ENCODE measurements at places on chromosomes 3 and 15.

DNA sequence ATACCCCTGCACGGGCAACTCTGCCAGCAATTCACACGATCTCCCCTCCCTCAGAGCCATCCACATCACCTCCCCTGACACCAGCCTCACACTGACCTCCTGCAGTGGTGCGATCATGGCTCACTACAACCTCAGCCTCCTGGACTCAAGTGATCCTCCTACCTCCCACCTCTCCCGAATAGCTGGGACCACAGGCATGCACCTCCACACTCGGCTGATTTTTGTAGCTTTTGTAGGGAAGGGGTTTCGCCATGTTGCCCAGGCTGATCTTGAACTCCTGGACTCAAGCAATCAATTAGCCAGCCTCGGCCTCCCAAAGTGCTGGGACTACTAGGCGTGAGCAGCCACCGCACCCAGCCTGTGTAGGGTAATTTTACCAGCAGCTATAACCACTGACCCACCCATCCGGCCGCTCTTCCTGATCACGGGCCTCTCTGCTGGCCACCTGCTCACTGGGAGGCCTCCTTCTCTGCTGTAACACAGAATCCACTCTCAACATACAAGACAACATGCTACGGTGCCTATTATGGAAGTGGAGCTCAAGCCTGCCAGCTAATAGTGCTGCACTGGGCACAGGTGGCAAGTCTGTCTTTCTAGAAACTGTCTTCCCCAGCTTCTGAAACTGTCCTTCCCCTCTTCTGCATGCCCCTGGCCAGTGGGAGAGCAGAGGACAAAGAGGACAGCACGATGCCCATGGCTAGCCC is 4.6 kb downstream of the GP9 start:
- DNase-seq: no peak

DNA sequence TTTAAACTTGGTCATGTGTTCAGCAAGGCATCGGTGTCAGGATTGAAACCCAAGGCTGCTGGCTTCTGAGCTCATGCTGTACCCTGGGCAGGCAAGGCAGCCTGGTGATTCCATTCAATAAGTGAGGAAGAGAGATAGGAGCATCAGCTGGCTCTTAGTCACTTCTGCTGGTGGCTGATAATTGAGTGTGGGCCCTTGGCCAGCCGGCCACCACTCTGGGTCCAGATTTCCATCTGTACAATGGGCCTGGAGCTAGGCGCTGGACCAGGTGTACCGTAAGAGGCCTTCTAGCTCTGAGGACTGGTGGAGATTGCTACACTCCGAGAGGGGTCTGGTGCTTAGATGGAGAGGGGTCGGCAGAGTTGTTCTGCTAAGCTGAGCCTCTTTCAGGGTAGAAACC is 4.3 kb downstream of the CD276 start:
- DNase-seq: no peak

DNA sequence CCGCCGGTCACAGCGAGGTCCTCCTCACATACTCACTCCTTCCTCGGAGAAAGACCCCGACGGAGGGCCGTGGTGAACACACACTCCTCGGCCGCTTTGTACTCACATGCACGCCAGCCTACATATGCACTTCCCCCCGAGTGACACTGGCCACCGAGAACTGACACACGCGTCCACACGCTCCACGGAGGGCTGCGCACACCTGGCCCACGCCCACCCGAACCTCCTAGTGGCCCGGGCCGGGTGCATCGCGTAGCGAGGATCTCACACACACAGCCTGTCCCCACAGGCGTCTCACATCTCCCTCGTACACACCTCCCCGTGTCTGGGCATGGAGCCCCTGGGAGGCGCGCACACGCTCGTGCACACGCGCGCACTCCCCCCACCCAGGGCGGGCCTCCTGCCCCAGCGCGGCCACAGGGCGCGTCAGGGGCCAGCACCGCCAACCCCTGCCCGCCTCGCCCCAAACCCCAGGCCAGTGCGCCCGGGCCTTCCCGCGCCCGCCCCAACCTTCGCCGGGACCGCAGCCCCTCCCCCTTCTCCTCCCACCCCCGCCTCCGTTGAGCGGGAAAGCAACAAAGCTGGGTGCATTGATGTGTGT is 411 bp upstream of the C3orf70 start:
- DNase-seq: peak; percentile 52

DNA sequence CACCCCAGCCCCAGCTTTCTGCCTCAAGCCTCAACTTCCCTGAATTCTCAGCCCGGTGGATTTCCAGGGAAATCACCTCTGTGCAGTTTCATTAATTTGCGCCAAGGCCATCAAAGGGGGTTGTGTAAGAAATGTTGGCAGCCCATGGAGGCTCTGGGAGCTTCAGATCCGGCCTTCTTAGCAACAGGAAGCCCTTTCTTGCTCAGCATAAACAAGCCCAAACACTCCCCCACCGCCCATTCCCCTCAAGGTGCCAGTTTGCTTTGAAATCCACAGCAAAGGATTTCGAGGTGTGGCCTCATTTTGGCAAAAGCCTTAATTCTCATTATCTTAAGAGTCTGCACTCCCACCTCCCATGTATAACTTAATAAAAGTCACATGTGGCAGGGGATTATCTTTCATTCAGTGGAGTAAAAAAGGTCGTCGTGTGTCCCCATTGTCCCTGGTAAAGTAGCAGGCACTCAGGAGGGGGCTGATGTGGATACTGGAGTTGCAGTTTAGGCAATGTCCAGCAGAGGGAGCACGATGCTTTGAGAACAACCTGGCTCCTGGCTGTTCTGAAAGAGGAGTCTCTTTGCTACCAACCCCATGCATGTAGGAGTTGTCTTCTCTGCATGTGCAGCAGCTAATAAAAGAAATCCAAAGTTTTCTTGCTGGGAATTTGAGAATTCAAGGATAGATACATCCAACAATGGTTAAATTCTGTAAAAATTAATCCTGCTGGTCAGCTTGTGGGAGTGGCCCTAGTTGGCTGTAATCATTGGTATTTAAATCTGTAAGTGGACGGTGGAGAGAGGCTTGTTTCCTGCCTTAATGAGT is 39.5 kb downstream of the EBLN2 start:
- DNase-seq: peak; percentile 67

DNA sequence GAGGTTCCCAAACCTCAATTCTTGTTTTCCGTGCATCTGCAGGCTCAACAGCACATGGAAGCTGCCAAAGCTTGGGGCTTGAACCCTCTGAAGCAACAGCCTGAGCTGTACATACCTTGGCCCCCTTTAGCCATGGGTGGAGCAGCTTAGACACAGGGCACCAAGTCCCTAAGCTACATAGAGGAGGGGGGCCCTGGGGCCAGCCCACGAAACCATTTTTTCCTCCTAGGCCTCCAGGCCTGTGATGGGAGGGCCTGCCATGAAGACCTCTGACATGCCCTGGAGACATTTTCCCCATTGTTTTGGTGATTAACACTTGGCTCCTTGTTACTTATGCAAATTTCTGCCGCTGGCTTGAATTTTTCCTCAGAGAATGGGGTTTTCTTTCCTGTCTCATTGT is 24.6 kb downstream of the SRP14 start:
- DNase-seq: no peak

DNA sequence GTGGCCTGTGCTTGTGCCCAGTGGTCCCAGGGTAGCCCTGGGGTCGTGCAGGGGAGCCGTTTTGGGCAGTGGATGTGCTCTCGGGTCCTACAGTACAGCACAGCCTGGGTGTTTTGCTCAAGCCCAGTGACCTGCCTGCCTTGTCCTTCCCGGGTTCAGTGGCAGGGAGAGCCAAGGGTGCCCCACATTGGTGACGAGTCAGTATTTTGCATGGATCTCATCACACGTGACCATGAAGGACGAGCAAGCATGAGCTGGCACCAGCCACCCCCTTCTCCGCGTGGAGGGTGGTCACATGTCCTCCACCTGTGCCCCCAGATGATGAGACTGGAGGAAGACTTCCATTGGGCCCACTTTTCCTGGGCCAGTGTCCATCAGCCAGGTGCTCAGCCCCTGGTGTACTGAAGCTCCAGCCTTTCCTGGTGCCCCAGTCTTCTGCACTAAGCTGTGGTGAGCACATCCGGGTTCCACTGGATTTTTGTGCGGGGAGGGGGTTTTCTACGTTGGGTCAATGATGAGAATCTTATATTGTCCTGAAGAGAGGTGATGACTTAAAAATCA is 197.5 kb downstream of the UBE3A start:
- DNase-seq: no peak

GRCh38 chr15:46786590-46787285 is 930.6 kb upstream of the SEMA6D start:
- no peak for DNase-seq

DNA sequence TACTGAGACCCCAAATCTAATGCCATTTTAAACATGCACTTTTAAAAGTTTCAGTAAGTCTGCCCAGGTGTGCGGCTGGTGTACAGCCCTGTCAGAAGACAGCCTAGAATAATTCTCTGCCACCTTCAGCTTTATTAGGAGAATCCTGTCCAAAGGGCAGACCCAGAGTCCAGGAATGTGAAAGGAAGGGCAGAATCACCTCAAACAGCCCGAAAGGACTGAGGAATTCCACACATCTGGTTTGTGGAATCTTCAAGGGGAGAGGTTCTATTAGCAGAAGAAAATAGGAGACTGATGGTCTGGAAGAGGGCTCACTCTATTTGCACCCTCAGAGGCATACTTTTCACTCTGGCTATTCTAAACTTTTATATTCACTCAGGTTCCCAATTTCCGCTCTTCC is 46.6 kb downstream of the TYRO3 start:
- no peak for DNase-seq

- no peak for DNase-seq
Observed at GRCh38 chr15:71635735-71636134, 174.6 kb upstream of the NR2E3 start.

DNA sequence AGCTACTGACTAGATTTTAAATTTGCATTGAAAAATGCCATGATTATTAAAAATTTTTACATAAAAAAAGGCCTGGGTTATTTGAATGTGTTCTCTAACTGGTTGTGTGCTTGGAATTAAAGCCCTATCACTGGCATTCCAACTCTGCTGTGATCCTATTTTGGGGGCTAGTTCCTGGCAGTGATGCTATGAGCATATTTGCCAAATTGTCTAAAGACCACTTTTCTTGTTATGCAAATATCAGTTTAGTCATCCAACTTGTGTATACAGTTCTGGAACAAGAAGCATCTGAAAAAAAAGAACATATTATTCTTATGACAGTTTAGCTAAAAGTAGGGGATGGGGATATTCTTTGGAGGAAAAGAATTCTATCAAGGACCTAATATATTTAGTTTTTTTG is 243.4 kb upstream of the ZNF717 start:
- no peak for DNase-seq

DNA sequence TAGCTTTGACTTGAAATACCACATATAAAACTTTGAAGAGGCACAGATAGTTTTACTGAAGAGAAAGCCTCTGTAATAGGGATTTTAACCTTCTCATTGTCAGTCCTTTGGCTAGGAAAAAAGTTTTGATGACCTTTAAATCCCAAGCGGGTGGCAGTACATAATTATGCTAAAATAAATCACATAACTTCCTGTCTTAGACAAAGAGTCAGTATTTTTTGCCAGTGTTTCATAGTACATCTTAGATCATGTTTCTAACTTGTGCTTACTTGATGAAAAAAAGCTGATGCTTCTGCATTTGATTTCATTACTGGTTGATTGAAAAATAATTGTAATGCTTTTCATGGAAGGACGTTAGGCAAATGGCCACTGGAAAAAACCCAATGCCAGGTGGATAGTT is 5.8 kb downstream of the ST3GAL6 start:
- DNase-seq: no peak
